Stimulated activated CD8-positive, alpha-beta memory T cell treated with anti-CD3 and anti-CD28 coated beads, Interleukin-15, amount 100 ng/mL, for 48 hours (primary cell): ENCODE measurements at places on chromosomes 16 and 17.

DNA sequence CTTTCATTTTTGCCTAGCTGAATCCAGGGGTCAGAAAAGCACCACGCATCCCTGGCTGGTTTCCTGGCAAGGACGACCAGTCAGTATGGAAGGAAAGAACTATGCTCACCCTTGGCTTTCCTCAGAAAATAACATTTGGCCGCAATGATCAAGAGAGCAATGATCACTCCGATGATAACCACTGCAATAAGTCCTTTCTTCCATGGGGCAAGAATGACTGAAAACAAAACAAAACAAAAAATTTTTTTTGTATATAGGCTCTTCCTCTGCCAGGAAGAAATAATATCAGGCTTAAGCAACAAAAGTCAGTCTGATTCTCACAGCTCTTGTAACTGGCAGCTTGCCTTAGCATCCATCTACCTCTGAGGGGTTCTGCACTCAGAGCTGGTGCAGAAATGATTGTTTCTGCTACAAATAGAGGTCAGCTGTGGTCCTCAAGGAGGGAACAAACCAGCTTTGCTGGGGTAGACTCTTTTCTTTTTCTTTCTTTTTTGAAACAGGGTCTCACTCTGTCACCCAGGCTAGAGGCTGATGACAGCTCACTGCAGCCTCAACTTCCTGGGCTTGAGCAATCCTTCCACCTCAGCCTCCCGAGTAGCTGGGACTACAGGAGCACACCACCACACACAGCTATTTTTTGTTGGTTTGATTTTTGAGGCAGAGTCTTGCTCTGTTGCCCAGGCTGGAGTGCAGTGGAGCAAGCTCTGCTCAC is 35.7 kb downstream of the PECAM1 start:
- no peak for DNase-seq

- no peak for DNase-seq
Measured at GRCh38 chr16:82880346-82880745, 253.6 kb downstream of the CDH13 start.

DNA sequence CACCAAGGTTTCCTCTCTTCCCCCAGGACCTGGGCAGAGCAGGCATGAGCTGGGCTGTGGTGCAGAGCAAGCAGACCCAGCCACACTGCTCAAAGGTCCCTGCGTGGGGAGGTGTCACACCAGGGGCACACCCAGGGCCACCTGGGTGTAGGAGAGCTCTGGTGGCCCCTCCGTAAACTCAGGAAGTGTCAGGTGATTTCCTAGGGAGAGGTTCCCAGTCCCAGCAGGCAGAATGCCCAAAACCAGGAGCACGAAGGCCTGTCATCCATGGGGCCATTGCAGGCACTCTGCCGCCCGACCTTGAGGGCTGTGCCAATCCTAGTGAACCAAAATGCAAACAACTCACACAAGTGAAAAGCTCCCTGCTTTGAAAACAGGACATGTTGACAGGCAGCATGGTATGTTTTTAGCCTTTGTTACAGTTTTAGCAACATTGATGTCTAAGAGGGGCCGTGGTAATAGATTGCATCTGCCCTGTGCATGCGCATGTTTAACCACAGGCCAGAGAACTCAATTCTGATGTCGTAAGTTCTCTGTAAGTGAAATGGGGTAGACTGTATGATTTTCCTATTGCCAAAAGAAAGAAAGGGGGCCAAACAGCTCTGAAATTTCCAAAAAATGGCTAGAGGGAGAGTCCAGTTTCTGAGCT is 21.3 kb downstream of the CIBAR2 start:
- no peak for DNase-seq

GRCh38 chr17:61700252-61700651 is 109.2 kb upstream of the NACA2 start:
- no peak for DNase-seq

- peak; percentile 28 for DNase-seq
Measured at GRCh38 chr17:47789611-47790561, 31.7 kb downstream of the OSBPL7 start.

DNA sequence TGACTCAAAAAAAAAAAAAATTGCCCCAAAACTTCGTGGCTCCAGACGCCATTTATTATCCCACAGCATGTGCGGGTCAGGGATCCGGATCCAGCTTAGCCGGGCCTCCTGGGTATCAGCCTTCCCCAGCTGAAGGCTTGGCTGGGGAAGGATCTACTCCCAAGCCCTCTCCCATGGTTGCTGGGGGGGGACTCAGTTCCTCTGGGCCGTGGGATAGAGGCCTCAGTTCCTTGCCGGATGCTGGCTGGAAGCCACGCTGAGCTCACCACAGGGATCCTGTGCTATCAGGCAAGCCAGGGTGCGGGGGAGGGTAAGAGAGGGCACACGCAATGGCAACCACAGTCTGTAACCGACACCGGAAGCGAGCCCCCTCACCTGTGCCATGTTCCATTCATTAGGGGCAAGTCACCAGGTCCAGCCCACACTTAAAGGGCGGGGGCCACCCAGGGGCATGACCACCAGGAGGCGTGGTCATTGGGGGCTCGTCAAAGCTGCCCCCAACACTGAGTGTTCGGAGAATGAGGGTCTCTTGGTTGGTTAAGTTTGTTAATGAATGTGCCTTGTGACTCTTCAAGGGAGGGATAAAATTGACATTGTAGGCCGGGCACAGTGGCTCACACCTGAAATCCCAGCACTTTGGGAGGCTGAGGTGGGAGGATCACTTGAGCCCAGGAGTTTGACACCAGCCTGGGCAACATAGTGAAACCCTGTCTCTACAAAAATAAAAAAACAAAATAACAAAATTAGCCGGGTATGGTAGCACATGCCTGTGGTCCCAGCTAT is 210.0 kb upstream of the GSE1 start:
- DNase-seq: no peak

GRCh38 chr16:21600031-21600773 is 825 bp downstream of the METTL9 start:
- no peak for DNase-seq

DNA sequence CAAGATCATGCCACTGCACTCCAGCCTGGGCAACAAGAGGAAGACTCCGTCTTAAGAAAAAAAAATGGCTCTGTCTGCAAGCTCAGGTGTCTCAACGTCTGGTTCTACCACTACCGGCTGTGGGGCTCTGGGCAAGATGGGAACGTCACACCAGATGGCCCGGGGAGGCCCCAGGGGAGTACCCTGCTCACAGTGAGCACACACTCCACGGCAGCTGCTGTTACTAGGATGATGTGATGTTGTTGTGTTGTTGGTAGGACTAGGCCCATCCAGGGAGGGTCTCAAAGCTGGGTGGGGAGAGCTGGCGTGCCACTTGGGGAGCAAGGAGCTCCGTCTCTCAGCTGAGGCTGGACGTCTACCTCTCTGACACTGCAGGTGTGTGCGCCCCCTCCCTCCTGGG is 9.4 kb upstream of the NPTX1 start:
- DNase-seq: no peak

GRCh38 chr17:83018658-83019193 is 60.7 kb upstream of the METRNL start:
- no peak for DNase-seq

- no peak for DNase-seq
Measured at GRCh38 chr17:50559674-50560184, 786 bp upstream of the CACNA1G start.

DNA sequence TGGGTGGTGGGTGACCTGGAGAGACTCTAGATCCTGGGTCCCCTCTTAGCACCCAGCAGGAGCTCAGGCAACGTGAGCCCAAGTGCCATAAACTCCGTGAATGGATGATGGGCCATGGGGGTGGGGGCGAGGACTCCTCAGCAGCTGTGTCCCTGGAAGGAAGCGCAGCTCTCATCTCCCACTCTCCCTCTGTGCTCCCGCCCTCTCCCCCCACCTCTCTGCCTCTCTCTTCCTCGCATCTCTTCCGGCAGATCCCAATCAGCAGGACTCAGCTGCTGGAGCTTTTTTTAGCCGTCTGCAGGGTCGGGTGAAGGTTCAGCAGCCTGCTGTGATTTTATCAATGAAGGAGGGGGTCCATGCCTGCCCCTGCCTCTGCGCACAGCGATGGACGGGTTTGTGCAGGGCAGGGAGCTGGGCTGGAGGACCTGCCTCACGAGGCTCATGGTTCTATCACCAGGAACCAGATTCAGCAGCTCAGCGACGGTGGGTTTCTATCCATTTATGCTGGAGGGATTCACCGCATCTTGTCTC is 8.3 kb downstream of the CCR7 start:
- no peak for DNase-seq

GRCh38 chr17:37492167-37492566 is 2.5 kb downstream of the DUSP14 start:
- no peak for DNase-seq

DNA sequence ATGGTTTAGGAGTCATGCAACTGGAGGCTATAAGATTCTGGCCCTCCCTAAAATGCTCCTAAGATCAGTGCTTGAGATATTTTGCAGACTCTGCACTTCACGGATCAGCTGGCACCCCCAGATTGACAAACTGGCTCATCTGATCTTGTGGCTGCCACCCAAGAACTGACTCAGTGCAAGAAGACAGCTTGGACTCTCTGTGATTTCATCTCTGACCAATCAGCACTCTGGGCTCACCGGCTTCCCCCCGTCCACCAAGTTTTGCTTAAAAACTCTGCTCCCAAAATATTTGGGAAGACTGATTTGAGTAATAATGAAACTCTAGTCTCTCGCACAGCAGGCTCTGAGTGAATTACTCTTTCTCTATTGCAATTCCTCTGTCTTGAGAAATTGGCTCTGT is 26.3 kb upstream of the CCL2 start:
- no peak for DNase-seq

GRCh38 chr17:71849783-71850768 is 270.7 kb upstream of the SOX9 start:
- no peak for DNase-seq

DNA sequence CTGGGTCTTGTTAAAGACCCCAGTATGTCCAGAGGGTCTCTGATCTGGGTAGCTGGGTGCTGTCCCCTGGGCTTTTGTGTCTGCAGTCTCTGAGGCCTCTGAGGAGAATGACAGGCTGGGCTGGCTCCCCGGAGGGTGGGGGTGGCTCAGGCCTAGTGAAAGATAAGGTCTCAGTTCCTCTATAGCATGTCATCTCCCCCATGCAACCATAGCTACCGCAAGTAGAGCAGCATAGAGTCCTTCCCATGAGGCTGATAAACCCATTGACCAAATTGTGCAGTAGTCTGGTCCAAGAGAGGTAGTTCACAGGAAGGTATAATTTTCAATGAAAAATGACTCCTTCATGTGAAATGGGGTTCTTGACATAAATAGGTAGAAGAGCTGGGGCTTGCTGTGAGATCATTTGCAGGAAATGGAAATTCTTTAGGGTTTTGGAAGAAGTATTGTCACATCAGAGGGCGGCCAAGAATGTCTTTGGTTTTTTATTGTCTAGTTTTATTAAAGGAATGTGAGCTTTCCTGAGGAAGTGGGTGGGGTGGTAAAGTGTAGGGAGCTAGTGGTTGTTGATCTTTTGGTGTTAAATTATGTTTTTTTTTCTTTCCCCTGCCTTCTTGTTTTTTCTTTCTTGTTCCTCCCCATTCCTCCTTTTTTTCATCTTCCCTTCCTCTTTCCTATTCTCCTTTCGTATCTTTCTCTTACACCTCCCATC is 21.0 kb downstream of the SLC7A6OS start:
- DNase-seq: peak; percentile 40

DNA sequence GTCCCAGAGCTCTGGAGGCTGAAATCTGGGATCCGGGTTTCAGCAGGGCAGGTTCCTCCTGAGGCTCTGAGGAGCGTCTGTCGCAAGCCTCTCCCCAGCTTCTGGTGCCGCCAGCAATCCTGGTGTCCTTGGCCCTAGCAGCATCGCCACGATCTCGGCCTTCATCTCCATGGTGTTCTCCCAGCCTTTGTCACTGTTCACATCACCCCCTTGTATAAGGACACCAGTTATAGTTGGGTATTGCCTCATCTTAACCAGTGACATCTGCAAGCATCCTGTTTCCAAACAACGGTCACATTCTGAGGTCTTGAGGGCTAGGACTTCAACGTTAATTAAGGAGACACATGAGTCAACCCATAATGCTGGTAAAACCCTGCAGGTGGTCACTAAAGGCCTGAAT is 2.8 kb upstream of the PPP1R27 start:
- DNase-seq: no peak

DNA sequence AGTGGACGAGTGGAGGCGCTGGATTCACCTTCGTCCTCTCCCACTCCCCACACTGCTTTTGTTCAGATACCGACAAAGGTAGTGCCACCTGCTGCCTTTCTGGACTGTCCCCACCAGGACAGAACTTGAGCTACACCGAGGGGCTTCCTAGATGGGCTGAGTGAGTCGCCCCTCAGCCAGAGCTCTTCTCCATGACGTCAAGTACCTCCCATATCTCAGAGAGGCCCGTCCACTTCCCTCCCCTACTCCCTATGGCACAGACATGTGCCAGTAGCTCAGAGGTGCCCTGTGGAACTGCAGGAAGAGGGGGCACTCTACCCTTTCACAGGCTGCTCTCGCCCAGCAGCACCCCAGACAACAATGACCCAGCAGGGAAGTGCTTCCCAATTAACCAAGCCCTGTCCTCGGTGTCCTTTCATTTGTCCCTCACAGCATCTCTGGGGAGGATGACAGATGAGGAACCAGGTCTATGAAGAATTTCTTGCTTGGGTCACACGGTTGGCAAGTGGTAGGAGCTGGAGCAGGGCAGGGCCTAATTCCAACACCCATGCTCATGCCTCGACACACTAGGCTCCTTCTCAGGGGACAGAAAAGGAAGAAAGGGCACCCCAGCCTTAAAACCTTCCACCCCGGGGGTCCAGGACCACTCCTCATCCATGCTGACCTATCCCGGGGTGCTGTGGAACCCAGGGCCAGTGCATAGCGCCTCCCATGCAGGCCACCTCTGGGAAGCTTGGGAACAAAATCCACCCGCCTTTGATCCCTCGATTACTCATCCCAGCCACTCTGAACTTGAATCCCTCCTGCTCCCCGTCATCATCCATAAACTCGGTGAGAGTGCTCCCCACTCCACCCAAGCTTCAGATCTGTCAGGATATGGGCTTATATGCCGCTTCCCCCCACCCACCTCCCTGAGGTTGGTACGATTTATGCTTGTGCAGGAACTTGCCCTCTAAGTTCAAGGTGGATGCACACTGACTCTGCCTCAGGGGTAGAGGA is 51.7 kb downstream of the WNT3 start:
- DNase-seq: no peak

GRCh38 chr17:31721291-31722025 is 137.6 kb downstream of the COPRS start:
- DNase-seq: no peak

GRCh38 chr17:41428591-41429291 is 4.4 kb upstream of the KRT37 start:
- DNase-seq: no peak

DNA sequence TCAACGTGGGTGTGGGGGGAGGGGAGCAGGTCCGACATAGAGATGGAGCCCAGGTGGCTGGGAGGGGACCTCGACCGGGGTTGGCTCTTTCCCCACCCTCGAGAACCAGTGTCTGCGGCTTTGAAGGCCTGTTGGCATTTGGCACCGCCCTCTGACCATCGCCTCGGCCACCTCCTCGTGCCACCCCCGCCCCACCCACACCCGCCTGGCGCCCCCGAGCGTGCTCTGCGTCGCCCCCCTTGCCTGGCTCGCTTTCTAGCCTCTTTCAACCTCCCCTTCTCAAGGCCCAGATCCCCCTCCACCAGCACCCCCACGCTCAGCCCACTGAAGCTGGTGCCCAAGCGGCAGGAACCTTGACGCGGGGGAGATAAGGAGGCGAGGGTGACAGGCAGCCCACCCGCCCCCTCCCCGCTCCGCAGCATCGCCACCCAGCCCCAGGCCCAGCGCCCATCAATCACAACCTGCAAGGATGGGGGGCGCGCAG is 619 bp downstream of the CACNB1 start:
- DNase-seq: no peak
